Left lung (tissue), 14 donors: ENCODE measurements at places on chromosomes 3 and 15. TPM values are rescaled to one million over a fixed set of nuclear protein-coding genes. Genes with fewer than 3 reads are reported as not detected.

The CHRNB4 gene
- 0.40 TPM for polyA plus RNA-seq

The ZNF280D gene
- polyA plus RNA-seq: 77.9 TPM

The PPP1R14D gene
- 0.27 TPM for polyA plus RNA-seq

GRCh38 chr3:23172059-23172458 lies 31.1 kb upstream of the UBE2E2 start:
- no peak for DNase-seq
- no peaks in the 10 kb centered on the region for H3K4me1 ChIP-seq
- no peaks in the 10 kb centered on the region for H3K27me3 ChIP-seq
- H3K4me3 ChIP-seq: no peak overlapping the region
- no peak overlapping the region for H3K27ac ChIP-seq
- no peaks in the 10 kb centered on the region for H3K36me3 ChIP-seq

DNA sequence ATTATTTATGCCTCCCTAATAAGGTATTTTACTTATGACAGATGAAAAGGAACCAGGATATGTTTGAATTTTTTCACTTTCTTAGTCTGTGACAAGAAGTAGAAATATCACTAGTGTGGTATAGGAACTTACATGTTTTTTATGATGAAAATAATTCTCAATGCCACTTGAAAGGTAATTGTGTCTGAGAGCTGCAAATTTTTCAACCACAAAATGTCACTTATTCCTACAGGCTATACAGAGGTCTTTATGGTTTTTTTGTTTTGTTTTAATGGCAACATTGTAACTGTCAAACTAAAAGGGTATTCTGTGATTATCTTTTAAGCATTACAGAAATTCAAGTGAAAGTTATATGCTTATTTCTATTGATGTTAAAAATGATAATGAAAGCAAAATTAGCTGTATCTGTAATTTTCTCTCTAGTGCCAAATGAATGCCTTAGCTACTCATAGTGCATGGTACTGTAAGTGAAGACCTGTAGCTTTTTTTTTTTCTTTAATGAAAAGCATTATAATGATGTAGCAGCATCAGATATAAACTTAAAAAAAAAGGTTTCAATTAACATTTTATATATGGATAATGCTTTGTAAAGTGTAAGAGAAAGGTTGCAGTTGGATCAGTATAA lies 14.7 kb downstream of the FEM1B start:
- no peak for DNase-seq
- no peak overlapping the region for H3K27ac ChIP-seq
- H3K4me3 ChIP-seq: no peak overlapping the region

DNA sequence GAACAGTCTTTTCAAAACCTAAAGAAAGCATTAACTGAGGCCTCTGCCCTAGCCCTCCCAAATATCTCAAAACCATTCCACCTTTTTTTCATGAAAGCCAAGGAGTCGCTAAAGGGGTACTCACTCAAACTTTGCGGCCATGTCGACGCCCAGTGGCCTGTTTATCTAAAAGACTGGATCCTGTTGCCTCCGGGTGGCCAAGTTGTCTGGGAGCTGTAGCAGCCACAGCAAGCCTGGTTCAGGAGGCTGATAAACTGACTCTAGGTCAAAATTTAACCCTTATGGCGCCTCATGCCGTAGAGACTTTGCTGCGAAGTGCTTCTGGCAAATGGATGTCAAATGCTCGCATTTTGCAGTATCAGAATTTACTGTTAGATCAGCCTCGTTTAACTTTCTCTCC lies 39.5 kb downstream of the ZBTB11 start:
- no peak overlapping the region for H3K27ac ChIP-seq
- no peak for DNase-seq
- H3K4me1 ChIP-seq: no peaks in the 10 kb centered on the region
- H3K36me3 ChIP-seq: no peaks in the 10 kb centered on the region
- H3K4me3 ChIP-seq: no peak overlapping the region

GRCh38 chr3:134600206-134600605 lies 50.6 kb downstream of the KY start:
- H3K4me1 ChIP-seq: peaks cover 17% of the 10 kb centered on the region
- no peak for DNase-seq
- no peak overlapping the region for H3K27ac ChIP-seq
- no peak overlapping the region for H3K4me3 ChIP-seq

- H3K27me3 ChIP-seq: no peaks in the 10 kb centered on the region
- peaks cover 14% of the 10 kb centered on the region for H3K4me1 ChIP-seq
- H3K36me3 ChIP-seq: no peaks in the 10 kb centered on the region
- H3K4me3 ChIP-seq: no peak overlapping the region
- H3K27ac ChIP-seq: no peak overlapping the region
- DNase-seq: no peak
Measured at GRCh38 chr15:90305932-90306331, 40.5 kb downstream of the NGRN start.

DNA sequence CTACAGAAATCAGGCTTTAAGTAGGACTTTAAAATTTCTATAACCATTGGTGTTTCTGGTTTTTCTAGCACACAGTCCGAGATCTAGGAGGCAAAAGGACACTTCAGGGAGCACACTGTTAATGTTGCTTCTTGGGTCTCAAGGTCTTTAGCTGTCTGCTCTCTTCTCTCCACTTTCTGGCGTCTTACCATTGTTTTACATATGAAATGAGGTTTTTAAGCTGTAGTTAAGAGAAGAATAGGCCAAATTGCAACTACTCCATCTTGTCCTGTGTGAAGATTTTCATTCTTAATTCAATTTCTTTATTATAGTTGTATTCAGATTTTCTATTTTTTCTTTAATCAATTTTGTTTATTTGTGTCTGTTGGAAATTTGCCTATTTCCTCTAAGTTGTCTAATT lies 151.4 kb downstream of the WNT7A start:
- H3K27ac ChIP-seq: no peak overlapping the region
- no peaks in the 10 kb centered on the region for H3K27me3 ChIP-seq
- H3K4me1 ChIP-seq: no peaks in the 10 kb centered on the region
- DNase-seq: no peak
- no peak overlapping the region for H3K4me3 ChIP-seq

DNA sequence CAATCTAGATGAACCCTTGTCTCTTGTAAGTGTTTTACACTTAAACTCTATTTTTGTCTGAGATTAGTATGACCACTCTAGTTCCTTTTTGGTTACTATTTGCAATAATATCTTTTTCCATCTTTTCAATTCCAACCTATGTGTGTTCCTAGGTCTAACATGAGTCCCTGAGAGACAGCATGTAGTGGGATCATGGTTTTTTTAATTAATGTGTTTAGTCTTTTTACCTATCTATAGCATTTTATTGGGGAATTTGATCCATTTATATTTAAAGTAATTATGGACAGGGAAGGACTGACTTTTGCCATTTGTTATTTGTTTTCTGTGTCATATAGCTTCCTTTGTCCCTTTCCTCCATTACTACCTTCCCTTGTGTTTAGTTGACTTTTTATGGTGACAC lies 21.7 kb downstream of the TNFSF10 start:
- no peak overlapping the region for H3K27ac ChIP-seq
- H3K36me3 ChIP-seq: peaks cover 23% of the 10 kb centered on the region
- no peaks in the 10 kb centered on the region for H3K4me1 ChIP-seq
- no peaks in the 10 kb centered on the region for H3K27me3 ChIP-seq

DNA sequence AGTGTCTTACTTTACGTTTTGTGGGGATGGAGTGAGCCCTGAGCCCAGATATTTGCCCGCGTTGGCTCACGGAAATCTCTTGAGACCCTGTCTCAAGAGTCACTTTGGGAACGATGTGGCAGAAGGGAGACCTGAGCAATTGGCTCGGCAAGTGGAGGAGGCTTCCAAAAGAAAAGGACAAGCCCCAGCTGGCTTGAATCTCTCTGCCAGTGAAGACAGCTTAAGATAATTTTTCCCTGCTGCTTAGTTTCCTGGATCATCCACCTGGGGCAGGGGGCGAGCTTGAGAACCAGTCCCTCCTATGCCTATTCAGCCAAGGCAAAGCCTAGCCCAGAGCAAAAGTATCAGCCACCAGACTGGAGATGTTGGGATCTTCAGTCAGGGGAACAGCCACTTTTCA lies 708 bp downstream of the SEC22A start:
- H3K36me3 ChIP-seq: no peaks in the 10 kb centered on the region
- DNase-seq: no peak
- no peaks in the 10 kb centered on the region for H3K27me3 ChIP-seq
- H3K4me1 ChIP-seq: peaks cover 18% of the 10 kb centered on the region

GRCh38 chr3:184716622-184717398 lies 4.9 kb upstream of the MAGEF1 start:
- H3K4me3 ChIP-seq: no peak overlapping the region
- H3K27me3 ChIP-seq: no peaks in the 10 kb centered on the region
- no peaks in the 10 kb centered on the region for H3K36me3 ChIP-seq
- peak; percentile 67 for DNase-seq
- H3K4me1 ChIP-seq: peaks cover 15% of the 10 kb centered on the region
